ENCODE measurements at places on chromosomes 2 and 18.

- DNase-seq, result no peak
These were observed 16.5 kb downstream of the GATA6 start for GRCh38 chr18:22185771-22186386.

DNA sequence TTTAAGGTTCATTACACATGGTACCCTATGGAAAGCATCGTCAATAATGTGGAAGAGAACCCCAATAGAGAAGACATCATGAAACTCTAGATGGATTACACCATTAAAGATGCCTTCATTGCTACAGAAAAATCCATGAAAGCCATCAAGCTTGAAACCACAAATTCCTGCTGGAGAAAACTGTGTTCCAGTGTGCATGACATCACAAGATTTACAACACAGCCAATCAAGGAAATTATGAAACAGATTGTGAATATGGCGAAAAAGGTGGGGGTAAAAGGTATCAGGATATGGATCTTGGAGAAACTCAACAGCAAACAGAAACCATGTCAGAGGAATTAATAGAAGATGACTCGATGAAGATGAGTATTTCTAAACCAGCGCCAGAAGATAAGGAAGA lies 200.0 kb downstream of the SLC4A10 start:
- no peak for DNase-seq

- no peak for DNase-seq
These were observed 142.4 kb downstream of the EN1 start for GRCh38 chr2:118705032-118705431.

- DNase-seq, result peak; percentile 52
These were observed at the start of gene ZNF236 for GRCh38 chr18:76822506-76823160. ZNF236 (plus strand) TSS chr18:76822557; CDS start chr18:76822608, 51 bp downstream.

DNA sequence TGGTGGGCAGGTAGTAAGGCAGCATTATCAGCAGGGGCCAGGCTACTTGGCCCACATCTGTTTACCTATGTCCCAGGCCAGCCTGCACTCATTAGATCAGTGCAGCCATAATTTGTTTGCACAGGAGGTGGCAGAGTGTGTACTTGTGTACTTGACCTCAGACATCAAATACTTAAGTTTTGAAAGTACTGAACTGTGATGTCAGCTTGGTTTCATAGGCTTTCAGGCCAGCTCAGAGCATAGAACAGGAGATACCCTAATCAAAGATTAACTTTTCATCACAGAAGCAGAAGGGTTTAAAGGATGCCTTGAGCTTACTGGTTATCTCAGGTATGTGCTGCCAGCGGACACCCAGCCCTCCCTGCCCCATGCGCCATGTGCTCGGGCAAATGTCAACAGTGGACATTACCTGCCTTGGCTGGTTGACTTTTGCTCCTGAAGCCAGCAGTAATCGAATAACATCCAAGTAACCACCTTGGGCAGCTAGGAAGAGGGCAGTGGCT lies 33.2 kb downstream of the ANKRD29 start:
- DNase-seq, result no peak

- peak; percentile 9 for DNase-seq
These were observed 241.9 kb upstream of the PXDN start for GRCh38 chr2:1986166-1986565.

GRCh38 chr2:129160879-129161278 lies 818.6 kb upstream of the RAB6C start:
- no peak for DNase-seq

- no peak for DNase-seq
These were observed 134.5 kb downstream of the NAPG start for GRCh38 chr18:10660179-10660884.

- no peak for DNase-seq
These were observed 19.9 kb downstream of the SNORC start for GRCh38 chr2:232889876-232890401.

GRCh38 chr18:46756559-46757201 lies at the start of gene ST8SIA5:
ST8SIA5 (minus strand) TSS chr18:46757053; CDS start chr18:46756508, 545 bp downstream.
- no peak for DNase-seq

GRCh38 chr2:47771211-47771610 lies 11.7 kb upstream of the MSH6 start:
- no peak for DNase-seq

DNA sequence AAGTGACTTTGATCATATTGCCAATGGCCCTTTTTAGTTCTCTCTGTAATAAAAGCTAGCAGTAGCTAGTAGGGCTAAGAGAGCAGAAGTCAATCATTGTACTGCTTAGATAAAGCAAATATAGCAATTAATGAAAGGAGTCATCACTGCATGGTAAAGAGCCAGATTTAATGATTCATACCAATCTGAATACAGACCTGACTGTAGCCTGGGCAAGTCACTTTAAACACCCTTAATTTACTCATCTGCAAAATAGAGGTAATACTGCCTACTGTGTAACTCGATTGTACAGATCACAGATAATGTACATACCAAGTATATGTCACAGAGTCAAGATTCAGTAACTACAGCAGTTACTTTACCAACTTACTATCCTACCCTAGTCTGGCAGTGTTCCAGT lies 63.6 kb downstream of the ASXL2 start:
- DNase-seq, result no peak

DNA sequence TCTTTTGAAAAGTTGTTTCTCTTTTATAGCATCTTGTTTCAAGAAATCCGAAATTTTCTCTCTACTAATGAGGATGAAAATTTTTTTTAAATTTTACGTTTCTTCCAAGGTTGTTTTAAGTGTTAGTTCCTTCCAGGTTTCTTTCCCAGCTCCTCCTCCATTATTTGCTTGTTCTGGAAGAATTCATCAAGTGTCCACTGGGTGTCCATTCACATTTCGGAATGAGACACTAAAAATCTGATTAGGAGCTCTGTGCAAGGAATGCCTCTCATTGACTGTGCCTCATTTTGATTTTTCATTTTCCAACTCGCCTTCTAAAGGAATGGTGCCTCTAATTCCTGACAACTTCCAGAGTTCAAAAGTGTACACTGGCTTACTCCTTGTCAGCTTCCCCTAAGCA lies 6.1 kb downstream of the SP100 start:
- DNase-seq, result peak; percentile 39

DNA sequence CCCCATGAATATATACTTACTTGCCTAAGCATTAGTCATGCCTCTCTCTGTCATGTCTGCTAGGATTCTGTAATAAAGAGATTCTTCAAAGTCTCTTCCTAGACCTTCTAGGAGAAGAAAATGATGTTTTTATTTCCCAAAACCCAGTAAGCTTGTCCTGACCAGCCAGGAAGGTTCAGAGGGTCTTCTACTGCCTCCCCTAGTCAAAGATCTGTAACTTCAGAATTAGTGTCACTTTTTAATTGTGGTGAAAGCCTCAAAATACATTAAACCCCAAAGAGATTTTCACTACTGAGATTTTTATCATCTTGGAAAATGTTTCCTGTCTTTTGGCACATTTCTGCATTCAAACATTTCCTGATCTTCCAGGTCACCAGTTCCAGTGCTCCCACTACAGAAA lies 232.9 kb upstream of the STK17B start:
- DNase-seq, result no peak

- DNase-seq, result no peak
These were observed 118.8 kb upstream of the EPB41L3 start for GRCh38 chr18:5662586-5663090.
